ENCODE measurements at places on chromosomes 11 and 22. TPM values are rescaled to one million over a fixed set of nuclear protein-coding genes. Genes with fewer than 3 reads are reported as not detected.

- DNase-seq = no peak
Observed at GRCh38 chr11:125129316-125129993, 18.0 kb upstream of the TMEM218 start.

GRCh38 chr11:36743039-36743438 is 145.0 kb upstream of the RAG2 start:
- DNase-seq = no peak

GRCh38 chr11:76680518-76681425 is 10.2 kb upstream of the LRRC32 start:
- DNase-seq = peak; percentile 55

GRCh38 chr11:96097844-96098421 is 174.0 kb upstream of the MTMR2 start:
- DNase-seq = no peak

- no peak for DNase-seq
Observed at GRCh38 chr22:22080270-22080669, 97.7 kb upstream of the TOP3B start.

GRCh38 chr11:10455637-10456487 is 798 bp downstream of the AMPD3 start:
- peak; percentile 72 for DNase-seq

DNA sequence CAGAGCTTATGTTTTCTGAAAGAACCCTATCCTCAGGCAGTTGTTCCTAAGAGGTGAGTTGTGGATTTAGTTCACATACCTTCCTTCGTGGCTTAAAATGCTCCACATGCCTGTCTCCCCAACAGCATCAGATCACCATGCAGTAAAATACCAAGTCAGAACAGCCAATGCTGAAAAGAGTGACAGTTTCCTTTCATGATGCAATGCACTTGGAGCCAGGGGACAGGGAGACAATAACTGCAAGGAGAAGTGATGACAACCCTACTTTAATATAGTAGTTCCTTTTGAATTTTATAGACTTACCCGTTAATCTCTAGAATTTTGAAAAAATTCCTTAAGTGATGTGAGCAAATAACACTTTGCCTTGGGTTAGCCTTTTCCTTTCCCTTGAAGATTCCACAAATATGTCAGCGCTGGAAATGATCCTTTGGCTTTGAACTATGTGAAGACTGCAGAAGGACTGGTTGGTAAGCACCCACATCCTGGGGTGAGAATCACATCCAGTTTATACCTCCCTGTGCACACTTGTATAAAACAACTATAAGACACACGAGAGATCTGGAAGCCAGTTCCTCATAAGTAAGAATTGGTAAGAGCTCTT is 71.2 kb downstream of the PIWIL4 start:
- DNase-seq = no peak

DNA sequence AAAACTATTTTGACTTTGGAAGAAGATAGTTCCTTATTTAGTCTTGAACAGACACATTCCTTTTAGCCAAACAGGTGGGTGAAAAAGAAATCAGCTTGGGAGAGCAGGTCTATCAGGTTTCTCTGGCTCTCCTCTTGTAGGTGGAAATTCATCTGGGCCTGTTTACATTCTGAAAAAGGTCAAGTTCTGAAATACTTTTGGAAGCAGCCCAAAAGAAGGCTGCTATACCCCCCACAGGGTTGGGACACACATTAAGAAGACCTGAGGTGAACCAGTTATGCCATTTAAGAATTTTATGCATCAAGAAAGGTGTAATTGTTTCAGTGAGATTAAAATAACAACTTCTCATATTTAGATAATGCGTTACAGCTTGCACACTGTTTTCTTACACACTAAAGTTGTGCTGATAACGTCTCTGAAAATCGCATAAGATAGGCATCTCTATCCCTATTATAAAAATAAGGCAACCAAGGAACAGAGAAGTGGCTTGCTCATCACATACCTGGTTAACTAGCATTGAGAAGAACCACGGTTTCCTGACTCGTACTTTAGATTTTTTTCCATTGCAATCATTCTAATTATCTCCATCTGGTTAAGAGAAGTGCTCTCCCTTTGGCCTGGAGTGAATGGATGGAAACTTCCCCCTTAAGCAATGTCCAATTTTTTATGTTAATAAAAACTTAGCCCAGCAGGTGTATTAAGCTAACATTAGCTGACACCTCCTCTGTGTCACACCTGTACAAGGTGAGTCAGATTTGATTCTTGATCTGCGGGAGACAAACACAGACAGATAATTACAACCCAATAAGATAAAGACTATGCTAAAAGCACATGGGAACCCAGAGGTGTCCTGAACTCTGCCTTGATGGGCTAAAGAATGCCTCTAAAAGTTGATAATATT is 60.5 kb upstream of the UCP3 start:
- no peak for DNase-seq

DNA sequence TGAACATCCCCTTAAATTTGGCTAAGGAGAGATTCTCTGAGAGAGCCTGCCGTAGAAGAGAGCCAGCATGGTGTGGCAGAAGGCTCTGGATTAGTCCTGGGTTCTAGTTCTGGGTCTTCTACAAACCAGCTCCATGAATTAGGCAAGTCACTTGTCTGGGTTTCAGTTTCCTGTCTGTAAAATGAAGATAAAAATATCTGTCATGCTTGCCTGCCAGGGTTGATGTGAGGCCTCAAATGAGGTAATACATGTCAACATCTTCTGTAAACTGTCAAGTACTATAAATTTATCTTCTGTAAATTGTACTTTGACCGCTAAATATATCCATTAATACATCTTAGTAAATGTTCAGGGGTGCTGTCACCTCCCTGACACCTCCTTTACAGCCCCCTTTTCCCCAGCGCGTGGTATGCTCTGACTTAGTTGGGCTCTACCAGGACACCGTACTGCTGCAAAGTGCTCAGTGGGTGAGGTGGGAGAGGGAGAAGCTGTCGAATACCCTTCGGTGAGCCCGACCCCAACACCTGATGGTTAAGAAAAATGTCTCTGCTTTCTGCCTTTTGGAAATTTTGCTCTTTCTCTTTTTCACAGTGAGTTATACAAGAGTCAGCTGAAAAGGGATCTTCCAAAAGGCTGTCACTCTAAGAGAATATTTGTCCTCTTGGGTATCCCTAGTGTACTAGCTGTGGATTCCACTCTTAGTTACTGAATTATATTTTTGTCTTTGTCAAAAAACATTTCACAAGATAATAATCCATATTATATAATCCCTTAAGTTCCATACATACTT is 15.0 kb downstream of the RBX1 start:
- no peak for DNase-seq

DNA sequence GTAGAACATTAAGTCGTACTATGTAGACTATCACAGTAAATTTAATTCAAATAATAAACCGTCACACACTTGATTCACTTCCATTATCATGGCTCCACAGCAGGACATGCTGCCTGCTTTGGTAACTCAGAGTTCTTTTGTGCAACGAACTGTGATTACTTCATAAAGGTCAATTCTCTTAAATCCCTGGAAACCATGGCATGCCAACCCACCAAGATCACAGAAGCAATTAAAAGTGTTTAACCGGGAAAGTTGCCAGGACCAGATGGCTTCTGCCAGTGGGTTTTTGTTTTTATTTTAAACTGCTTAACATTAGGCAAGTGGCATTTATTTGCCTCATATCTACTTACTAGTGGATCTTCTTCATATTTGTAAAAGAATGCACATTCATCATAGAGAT is 1162.1 kb downstream of the DLG2 start:
- DNase-seq = no peak

GRCh38 chr11:108933630-108934029 is 268.8 kb downstream of the DDX10 start:
- no peak for DNase-seq

The MOV10L1 gene
- not detected for total RNA-seq

The MYO7A gene
- 0.29 TPM for total RNA-seq

The MYO18B gene
- total RNA-seq = 1.1 TPM

The CCDC134 gene
- total RNA-seq = 19.6 TPM
